ENCODE measurements at places on chromosomes 13 and 19.
A peak's percentile ranks its signal among the peaks of the same experiment; 100 is the strongest.

- no peak for DNase-seq
Measured at GRCh38 chr19:14333101-14333871, 48.0 kb upstream of the ADGRE5 start.

GRCh38 chr19:53192771-53193534, at the start of gene ZNF665:
Gene ZNF665, minus strand, starts transcription at chr19:53193358. Its CDS starts 10,460 bp downstream, at chr19:53182898.
- peak; percentile 63 for DNase-seq

DNA sequence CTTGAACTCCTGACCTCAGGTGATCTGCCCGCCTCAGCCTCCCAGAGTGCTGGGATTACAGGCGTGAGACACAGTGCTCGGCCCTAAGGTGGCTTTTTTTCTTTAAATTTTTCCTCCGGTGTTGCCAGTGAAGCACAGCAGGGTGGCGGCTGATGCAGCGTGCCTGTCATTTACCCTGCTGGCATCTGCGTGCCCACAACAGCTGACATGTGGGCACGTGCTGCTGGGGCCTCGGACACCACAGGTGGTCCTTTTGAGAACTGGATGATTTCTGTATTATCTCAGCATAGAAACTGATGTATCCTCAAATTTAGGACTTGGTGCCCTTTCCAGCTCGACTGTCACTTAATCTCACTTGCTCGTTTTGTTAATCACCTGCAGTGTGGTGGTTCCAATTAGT, 31.2 kb upstream of the TEX29 start:
- no peak for DNase-seq

- no peak for DNase-seq
Measured at GRCh38 chr19:4064149-4064495, 2.6 kb downstream of the ZBTB7A start.

DNA sequence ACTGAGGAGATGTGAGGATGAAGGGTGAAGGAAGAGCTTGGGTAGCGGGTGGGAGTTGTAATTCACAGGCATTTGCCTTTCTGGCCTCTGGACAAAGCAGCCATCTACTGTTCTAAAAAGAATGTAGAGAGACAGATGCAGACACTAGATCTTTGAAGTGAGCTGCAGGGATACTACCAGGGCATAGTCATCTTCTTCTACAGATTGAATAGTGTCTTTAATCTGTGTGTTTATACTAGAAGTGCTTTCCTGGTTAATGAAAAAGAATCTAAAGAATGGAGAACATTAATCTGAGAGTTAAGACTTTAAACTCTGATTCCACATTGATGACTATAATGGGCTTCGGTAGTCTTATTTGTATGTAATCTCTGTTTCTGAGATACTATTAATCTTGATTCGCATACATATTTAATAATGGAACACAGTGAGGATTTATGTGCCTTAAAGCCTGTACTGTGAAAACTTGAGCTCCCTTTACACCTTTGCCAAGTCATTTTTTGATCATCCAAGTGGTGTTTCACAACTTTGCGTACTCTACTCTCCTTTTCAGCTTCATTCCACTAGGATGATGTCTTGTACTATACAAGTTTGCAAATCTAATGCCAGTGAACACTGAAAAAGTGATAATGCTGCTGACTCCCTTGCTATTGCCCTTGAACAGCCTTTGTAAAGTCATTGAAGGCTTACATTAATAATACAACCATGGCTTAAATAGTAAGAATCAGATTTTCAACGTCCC, 2199.4 kb upstream of the PCDH20 start:
- DNase-seq: no peak
